ENCODE measurements at places on chromosomes 2 and 18.

- peak; percentile 42 for DNase-seq
These were observed 1.6 kb downstream of the CRIM1 start for GRCh38 chr2:36356990-36357846.

- no peak for DNase-seq
These were observed 301.7 kb downstream of the TCF4 start for GRCh38 chr18:55286257-55286825.

- no peak for DNase-seq
These were observed 94.3 kb upstream of the DOCK10 start for GRCh38 chr2:225136552-225136951.

- no peak for DNase-seq
These were observed 134.5 kb upstream of the CTAGE1 start for GRCh38 chr18:22552254-22552653.

- no peak for DNase-seq
These were observed 60.5 kb upstream of the PXDN start for GRCh38 chr2:1804865-1805264.

DNA sequence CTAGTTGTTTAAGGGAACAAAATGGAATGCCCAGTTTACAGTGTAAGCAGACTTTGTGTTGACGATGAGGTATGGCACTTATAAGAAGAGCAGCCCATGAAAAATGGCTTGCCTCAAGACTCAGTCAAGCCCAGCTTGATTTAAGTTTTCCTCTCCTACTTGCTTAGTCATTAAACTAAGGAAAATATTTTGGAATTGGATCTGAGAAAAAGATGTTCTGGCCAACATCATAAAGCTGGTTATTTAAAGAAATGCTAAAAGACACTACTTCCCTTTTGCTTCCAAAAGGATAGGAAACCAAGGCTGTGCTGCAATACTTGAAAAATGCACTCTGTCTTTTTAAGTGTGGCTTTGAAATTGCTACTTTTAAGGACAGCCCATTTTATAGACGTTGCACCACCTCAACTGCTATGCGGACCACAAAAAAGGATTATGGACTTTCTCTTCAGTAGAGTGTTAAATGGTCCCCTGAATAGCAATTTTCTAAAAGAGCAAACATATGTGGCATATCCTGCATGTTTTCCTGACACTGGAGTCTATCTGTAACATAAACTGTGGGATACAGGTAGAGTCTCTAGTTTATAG is 32.1 kb downstream of the CCDC141 start:
- DNase-seq, result no peak

DNA sequence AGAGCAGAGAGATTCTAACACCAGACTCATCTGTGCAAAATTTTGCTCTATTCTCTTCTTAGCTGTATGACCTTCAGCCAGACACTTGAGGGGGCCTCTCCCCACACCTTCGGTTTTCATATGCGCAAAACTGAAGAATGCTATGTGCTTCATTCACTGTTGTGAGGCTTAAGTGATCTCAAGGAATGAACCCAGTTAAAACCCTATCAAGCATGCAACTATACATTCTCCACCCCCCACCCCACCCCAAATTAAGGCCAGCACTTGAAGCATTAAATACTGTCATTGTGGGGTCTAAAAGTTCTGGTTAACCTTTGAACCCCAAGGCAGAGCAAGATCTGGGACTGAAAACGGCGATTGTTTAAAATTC is 10.0 kb downstream of the PCARE start:
- no peak for DNase-seq

Measured in GM13977 (cell line).